Ascending aorta (tissue), 2 donors: ENCODE measurements at places on chromosomes 7 and 10. TPM values are rescaled to one million over a fixed set of nuclear protein-coding genes. Genes with fewer than 3 reads are reported as not detected.
A peak's percentile ranks its signal among the peaks of the same experiment; 100 is the strongest.

DNA sequence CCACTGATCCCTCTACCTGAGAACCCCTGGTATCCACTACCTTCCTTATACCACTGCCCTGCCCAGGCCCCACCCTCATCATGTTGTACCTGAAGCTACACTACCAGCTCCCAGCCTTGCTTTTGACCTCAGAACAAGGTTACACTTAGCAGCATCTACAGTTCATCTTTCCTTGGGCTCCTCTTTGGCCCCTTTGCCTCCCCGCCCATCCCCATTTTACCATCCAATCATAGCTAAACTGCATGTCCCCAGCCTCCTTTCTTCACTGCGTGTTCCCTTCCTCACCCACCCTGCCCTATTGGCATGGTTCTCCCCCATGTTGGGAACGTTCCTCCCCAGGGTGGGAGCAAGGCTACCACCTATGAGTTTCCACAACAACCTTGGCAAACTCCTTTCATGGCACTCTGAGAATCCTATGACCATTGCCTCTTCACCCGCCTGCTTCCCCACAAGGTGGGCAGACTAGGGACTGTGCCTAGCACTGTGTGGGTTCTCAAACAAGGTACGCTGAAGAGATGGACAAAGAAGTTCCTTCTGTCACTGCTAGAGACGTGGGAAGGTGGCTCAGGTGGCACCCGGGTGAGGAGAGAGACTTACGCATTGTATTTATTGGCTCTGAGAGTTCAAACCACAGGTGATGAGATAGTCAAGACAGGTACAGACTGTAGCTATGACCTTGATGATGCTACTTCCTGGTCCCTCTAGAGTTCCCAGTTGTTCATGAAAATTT lies 66.9 kb upstream of the ADAM12 start:
- no peak for DNase-seq

- no peak for DNase-seq
Observed at GRCh38 chr7:134476044-134476443, 17.1 kb upstream of the AKR1B1 start.

DNA sequence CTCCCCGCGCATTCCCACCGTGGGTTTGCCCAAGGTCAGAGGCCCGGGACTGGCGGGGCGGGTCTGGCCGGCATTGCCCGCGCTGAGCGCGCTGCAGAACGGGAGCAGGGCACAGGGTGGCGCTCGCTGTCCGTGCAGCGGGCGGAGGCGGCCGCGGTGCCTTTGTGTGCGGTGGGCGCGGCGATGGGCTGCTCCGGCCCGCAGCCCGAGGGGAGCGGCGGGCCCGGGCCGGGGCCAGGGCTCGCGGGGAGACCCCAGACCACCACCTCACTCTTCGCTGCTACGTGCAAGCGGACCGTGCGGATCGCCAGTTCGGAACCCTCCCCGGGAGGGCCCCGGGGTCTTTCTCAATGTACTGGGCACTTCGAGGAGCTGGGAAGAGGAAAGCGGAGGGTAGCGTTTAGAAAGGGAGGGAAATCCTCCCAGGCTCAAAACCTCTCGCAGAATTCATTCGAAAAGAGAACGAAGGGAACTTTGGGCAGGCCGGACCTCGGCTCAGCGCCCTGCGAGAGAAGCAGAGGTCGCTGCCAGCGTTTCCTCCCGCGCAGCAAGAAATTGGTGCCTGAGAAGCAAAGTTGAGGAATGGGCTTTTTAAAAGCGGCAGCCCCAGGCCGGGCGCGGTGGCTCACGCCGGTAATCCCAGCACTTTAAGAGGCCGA lies 8.5 kb downstream of the SP8 start:
- DNase-seq: no peak

DNA sequence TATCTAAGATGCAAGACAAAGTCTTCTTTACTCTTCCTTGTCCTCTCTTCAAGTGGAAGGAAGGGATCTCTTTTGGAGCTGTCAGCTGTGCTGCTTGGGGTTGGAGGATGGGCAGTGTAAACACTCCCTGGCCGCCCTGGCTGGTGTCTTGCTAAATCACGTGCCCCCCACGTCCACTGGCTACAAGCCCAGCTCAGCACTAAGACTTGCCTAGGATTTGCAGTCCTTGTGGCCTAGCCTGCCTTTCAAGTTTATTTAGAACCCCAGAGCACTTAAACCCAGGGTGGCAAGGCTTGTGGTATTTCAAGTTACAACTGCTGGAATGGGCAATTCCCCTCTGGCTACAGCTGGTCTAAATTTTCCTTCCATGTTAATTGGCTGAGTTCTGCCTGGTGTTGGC lies 272.4 kb upstream of the MYO3A start:
- no peak for DNase-seq

- no peak for DNase-seq
Observed at GRCh38 chr10:75234683-75235374, 928 bp downstream of the COMTD1 start.

- no peak for DNase-seq
Observed at GRCh38 chr7:69147631-69148030, 450.6 kb upstream of the AUTS2 start.

- no peak for DNase-seq
Observed at GRCh38 chr7:23336086-23336485, 36.9 kb downstream of the MALSU1 start.

DNA sequence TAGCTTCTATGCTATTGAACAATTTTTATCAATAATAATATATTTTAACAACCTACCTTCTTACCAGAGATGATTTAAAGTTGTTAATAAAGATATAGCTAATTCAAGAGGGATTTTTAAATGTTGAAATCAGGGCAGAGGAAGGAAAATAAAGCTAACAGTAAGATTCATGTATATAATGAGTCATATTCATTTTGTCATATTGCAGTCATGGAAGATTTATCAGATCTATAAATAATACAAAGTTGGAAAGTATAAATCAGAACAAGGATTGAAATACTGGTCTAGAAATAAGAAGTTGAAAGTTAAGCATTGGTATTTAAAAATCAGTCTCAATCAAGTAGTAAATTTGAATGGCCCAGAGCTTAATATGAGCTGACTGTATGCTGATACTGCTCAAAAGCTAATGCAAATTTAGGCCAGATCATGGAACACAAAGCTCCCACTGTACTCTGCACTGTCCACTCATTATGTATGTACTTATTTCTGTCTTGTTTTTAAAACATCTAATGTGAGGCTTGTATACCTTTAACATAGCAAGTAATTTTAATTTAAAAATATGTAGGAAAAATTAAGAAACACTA lies 196.9 kb downstream of the ZEB1 start:
- no peak for DNase-seq

DNA sequence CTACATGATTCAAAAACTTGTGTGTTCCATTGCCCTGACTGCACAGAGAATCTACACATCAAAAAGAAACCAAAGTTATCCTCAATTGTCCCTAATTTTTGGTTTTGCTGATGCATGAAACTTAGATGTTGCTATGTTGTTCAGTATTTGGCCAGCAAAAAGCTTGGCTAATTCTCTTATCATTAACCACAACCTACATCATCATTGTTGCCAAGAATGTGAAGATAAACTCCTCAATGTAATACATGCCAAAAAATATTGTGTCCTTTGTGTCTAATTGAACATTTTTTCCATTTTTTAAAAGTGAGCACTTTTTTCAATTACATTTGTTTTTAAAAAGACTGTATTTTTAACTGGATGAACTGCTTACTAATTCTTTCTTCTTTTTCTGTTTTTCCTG lies 268.0 kb upstream of the SEMA3D start:
- DNase-seq: no peak

DNA sequence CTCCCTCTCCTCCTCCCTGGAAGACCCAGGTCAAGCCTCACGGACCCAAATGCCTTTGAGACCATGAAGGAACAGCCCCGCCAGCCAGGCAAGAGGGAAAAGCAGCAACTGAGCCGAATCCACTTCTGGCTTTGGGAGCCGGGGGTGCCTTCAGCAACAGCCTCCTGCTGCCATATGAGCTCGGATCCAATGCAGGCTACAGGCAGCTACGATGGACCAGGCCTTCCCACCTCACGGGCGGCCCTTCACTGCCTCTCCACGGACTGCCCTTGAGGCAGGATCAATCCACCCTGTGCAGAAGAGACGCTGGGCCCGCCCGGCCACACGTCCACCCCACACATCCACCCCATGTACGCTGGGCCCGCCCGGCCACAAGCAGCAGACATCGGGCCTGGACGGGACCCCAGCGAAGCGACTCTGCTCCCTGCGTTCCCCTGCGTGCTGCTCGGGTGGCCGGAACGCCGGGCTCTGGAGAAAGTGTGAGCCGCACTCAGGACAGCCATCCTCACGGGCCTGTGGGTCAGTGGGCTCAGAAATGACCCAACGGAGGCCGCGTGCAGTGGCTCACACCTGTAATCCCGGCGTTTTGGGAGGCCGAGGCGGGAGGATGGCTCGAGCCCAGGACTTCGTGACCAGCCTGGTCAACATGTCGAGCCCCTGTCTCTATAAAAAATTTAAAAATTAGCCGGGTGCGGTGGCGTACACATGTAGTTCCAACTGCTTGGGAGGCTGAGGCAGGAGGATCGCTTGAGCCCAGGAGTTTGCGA lies 82.0 kb downstream of the FOXL3 start:
- DNase-seq: peak; percentile 46

GRCh38 chr10:132858121-132859081 lies 72.5 kb upstream of the NKX6-2 start:
- DNase-seq: no peak

DNA sequence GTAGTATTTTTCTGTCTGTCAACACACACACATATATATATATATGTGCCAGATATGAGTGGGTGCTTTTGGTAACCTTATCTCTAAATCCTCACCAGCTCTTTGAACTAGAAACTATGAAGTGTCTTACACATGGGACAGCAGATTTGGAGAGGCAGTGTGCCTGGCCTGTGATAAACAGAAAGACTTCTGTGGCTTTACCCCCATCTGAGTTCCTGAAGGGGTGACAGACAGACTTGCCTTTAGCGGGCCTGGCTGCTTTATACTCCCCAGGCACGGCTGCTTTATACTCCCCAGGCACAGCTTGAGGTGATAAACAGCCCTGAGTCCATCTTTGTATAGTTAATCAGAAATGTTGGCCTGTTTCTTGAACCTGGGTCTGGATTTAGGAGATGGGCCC lies 5.6 kb downstream of the BAG3 start:
- no peak for DNase-seq

GRCh38 chr7:42227021-42227420 lies 10.0 kb downstream of the GLI3 start:
- DNase-seq: no peak

- DNase-seq: no peak
Observed at GRCh38 chr7:63057265-63057664, 941.4 kb upstream of the ZNF722 start.

GRCh38 chr10:129096065-129096984 lies 370.7 kb upstream of the MGMT start:
- no peak for DNase-seq

DNA sequence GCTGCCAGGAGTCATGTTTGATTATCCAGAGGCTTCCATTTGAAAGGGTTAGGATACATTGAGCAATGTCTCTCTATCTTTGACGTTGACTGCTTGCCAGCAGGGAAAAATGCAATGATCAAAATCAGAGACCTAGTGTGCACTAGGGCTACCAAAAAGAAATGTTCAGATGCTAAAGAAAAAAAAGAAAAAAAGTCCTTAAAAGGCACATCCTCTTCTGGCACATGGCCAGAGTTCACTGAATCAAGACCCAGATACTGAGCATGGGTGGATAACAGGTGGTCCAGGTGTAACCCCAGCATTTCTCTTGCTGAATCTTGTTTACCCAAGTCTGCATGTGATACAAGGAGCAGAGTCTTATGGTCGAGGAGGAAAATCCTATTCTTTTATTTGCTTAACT lies 899.3 kb downstream of the SORCS3 start:
- no peak for DNase-seq

- no peak for DNase-seq
Observed at GRCh38 chr10:78807504-78808203, 261.1 kb upstream of the ZMIZ1 start.

PPP1R3C gene
- total RNA-seq: 2.0 TPM

DIP2C gene
- 14.7 TPM for total RNA-seq

CDCA7L gene
- total RNA-seq: 1.5 TPM

PCDH15 gene
- total RNA-seq: not detected

NOS3 gene
- 185 TPM for total RNA-seq

NPSR1 gene
- total RNA-seq: not detected

TEX47 gene
- not detected for total RNA-seq

RARRES2 gene
- 144 TPM for total RNA-seq

MASTL gene
- total RNA-seq: 11.8 TPM

PRPS1L1 gene
- total RNA-seq: not detected

GAD2 gene
- not detected for total RNA-seq
